ENCODE measurements at places on chromosomes 16 and 17. TPM values are rescaled to one million over a fixed set of nuclear protein-coding genes. Genes with fewer than 3 reads are reported as not detected.

DNA sequence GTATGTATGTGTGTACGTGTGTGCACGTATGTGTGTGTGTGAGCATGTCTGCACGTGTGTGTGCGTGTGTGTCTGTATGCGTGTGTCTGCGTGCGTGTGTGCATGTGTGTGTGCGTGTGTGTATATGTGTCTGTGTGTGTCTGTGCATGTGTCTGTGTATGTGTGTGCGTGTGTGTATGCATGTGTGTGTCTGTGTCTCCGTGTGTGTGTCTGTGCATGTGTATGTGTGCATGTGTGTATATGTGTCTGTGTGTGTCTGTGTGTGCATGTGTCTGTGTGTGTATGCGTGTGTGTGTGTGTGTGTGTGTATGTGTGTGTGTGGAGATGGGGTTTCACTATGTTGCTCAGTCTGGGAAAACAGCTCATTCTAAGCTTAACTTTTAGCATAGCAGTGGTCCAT, 43.9 kb downstream of the ATP2C2 start:
- peaks cover 3% of the 10 kb centered on the region for H3K4me1 ChIP-seq
- H3K36me3 ChIP-seq = no peaks in the 10 kb centered on the region
- no peaks in the 10 kb centered on the region for H3K27me3 ChIP-seq
- no peak overlapping the region for H3K4me3 ChIP-seq
- no peak overlapping the region for H3K27ac ChIP-seq

GRCh38 chr16:65339062-65339461, 217.2 kb upstream of the CDH11 start:
- no peak for DNase-seq
- H3K4me3 ChIP-seq = no peak overlapping the region
- H3K27me3 ChIP-seq = no peaks in the 10 kb centered on the region
- peaks cover 4% of the 10 kb centered on the region for H3K4me1 ChIP-seq
- no peaks in the 10 kb centered on the region for H3K36me3 ChIP-seq

GRCh38 chr17:5122586-5123342, 6.9 kb downstream of the USP6 start:
- no peaks in the 10 kb centered on the region for H3K4me1 ChIP-seq
- no peaks in the 10 kb centered on the region for H3K27me3 ChIP-seq

GRCh38 chr17:68649324-68649723, 48.2 kb upstream of the FAM20A start:
- H3K36me3 ChIP-seq = no peaks in the 10 kb centered on the region
- no peak overlapping the region for H3K27ac ChIP-seq
- H3K4me3 ChIP-seq = no peak overlapping the region
- no peaks in the 10 kb centered on the region for H3K27me3 ChIP-seq
- DNase-seq = no peak

The PLXDC1 gene
- 14.8 TPM for total RNA-seq

- H3K36me3 ChIP-seq = no peaks in the 10 kb centered on the region
- no peak for DNase-seq
- no peaks in the 10 kb centered on the region for H3K4me1 ChIP-seq
- H3K27ac ChIP-seq = no peak overlapping the region
- no peak overlapping the region for H3K4me3 ChIP-seq
- H3K27me3 ChIP-seq = no peaks in the 10 kb centered on the region
These were observed 13.9 kb upstream of the PMP22 start for GRCh38 chr17:15278924-15279477.

The CX3CL1 gene
- total RNA-seq = 19.6 TPM

- no peaks in the 10 kb centered on the region for H3K27me3 ChIP-seq
- peak; percentile 85 for DNase-seq
- no peaks in the 10 kb centered on the region for H3K36me3 ChIP-seq
- peaks cover 35% of the 10 kb centered on the region for H3K4me1 ChIP-seq
These were observed 3.3 kb downstream of the CD2BP2 start for GRCh38 chr16:30351586-30352419.

The PRAC1 gene
- total RNA-seq = not detected

GRCh38 chr17:6472517-6472916, 28.3 kb downstream of the PIMREG start:
- H3K27me3 ChIP-seq = no peaks in the 10 kb centered on the region

The ASGR1 gene
- 19.1 TPM for total RNA-seq

The TBC1D26 gene
- 9.8 TPM for total RNA-seq

The HS3ST3B1 gene
- total RNA-seq = 1.5 TPM

- H3K36me3 ChIP-seq = no peaks in the 10 kb centered on the region
- no peak overlapping the region for H3K4me3 ChIP-seq
- no peak for DNase-seq
- H3K27me3 ChIP-seq = no peaks in the 10 kb centered on the region
- H3K27ac ChIP-seq = no peak overlapping the region
These were observed 9.7 kb upstream of the ZC3H7A start for GRCh38 chr16:11806721-11807120.

- H3K4me3 ChIP-seq = no peak overlapping the region
- DNase-seq = peak; percentile 89
- H3K27ac ChIP-seq = no peak overlapping the region
- H3K36me3 ChIP-seq = no peaks in the 10 kb centered on the region
- peaks cover 6% of the 10 kb centered on the region for H3K4me1 ChIP-seq
These were observed 10.1 kb downstream of the P3H4 start for GRCh38 chr17:41801374-41802271.

- no peaks in the 10 kb centered on the region for H3K27me3 ChIP-seq
- no peak for DNase-seq
- H3K4me3 ChIP-seq = no peak overlapping the region
- H3K27ac ChIP-seq = no peak overlapping the region
These were observed 6.1 kb downstream of the KIF19 start for GRCh38 chr17:74332017-74332650.

The CCL1 gene
- not detected for total RNA-seq
